GM12891 (cell line): ENCODE measurements at places on chromosomes 3 and 15.

DNA sequence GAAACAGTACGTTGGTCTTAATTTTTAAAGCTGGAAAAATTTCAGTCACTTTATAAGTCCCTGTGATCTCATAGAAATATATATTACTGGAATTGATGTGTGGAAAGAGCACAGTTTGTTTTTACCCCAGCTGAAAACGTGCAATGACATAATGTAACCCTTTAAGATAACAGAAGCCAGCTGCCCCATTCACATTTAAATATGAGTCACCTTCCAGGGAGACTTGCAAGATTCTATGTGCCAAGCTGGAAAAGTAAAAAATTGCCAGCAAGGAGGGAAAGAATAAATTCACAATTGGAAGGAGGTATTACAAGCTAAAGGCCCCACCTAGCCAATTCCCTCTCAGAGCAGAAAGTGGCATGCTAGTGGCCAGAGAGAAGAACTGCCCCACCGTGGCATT lies 50.2 kb downstream of the SAMMSON start:
- no peak for DNase-seq

DNA sequence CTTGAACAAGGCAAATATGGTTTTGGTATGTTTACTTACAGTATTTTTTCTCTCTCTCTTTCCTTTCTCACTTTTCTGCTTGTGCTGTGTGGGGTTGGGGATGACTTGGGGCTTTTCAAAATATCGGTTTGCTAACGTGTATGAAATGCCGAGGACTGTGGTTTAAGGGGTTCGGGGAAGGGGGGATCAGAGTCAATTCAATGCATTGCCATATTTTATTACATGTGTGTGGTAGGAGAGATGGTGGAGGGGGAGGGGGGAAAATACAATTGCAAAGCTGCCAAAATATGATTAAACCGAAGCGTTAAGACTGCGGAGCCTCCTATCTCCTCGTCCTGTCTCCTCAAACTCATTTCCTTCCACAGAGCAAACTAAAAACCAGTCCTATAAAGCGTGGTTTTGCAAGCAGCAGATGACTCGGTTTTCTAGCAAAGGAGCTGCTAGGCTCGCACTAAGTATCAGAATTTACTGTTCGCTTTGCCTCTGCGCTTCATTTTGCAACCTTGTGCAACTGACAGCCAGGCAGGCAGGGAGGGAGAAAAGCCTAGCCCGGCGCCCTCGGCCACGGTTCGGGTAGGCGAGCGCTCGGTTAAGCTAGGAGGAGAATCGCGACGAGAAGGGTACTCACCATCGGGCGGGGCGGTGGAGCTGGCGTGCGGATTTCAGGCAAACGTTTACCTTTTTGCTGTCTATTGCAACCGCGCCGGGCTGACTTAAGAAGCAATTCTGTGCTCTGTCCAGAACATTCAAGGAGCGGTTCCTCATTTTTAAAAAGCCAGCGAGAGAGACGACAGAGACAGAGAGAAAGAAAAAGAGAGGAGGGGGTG lies 4.0 kb upstream of the NR2F2 start:
- DNase-seq: no peak

GRCh38 chr3:109072194-109072593 lies 45.7 kb downstream of the MORC1 start:
- DNase-seq: no peak

DNA sequence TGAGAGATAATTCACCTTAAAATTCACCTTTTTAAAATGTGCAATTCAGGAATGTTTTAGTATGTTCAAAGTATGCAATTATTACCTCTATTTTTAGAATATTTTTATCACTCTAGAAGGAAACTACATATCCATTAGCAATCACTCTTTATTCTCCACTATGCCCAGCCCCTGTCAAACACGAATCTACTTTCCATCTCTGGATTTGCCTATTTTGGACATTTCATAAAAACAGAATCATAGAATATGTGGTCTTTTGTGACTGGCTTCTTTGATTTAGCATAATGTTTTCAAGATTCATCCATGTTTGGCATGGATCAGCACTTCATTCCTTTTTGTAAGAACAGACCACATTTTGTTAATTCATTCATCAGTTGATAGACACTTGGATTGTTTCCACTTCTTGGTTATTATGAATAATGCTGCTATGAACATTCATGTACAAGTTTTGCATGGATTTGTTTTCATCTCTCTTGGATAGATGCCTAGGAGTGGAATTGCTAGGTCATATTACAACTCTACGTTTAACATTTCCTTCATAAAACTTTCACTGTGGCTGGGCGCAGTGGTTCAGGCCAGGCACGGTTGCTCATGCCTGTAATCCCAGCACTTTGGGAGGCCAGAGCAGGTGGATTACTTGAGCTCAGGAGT lies 12.7 kb downstream of the HMCES start:
- no peak for DNase-seq

DNA sequence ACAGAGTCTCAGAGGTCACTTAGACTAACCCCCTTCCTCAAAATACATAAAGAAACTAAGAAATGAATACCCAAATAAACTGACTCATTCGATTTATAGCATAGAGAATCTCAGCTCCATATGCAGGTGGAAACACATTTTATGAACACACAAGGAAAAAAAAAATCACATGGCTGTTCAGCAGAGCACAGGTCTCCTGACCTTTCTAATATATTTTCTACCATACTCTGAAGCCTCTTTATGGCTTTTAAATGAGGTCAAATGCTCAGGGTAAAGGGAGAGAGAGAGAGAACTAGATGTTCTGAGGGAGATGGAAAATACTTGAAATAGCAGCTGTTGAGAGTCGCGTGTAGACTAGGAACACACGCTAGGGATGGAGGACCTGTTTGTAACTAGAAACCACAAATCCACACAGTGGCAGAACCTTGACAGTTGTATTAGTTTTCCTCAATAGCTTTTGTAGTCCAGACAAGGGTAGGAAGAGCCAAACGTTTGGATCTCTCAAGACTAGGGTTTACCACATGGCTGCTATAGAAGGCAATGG lies 165.3 kb downstream of the FMN1 start:
- no peak for DNase-seq

DNA sequence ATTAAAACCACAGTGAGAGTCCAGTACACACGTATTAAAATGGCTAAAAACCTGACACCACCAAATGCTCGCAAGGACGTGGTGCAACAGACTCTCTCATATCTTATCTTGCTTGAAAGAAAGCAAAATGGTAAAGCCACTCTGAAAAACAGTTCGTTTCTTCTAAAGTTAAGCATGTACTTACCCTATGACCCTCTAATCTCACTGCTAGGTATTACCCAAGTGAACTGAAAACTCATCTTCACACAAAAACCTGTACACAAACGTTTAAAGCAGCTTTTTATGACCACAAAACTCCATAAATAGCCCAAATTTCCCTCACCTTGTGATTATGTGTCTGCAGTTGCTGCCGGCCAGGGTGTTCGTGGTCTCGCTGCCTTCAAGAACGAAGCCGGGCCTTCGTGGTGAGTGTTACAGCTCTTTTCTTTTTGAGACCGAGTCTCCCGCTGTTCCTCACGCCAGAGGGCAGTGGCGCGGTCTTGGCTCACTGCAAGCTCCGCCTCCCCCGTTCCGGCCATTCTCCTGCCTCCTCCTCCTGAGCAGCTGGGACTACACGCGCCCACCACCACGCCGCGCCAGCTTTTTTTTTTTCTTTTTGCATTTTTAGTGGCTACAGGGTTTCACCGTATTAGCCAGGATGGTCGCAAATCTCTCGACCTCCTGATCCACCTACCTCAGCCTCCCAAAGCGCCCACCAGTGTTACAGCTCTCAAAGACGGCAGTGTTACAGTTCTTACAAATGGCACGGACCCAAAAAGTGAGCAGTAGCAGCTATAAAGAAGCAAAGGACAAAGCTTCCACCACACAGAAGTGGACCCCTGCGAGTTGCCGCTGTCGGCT lies 165.4 kb downstream of the TJP1 start:
- DNase-seq: no peak

- no peak for DNase-seq
These were observed 449.9 kb upstream of the GOLIM4 start for GRCh38 chr3:168545591-168545990.

- no peak for DNase-seq
These were observed 2.3 kb downstream of the SQOR start for GRCh38 chr15:45637141-45637540.

DNA sequence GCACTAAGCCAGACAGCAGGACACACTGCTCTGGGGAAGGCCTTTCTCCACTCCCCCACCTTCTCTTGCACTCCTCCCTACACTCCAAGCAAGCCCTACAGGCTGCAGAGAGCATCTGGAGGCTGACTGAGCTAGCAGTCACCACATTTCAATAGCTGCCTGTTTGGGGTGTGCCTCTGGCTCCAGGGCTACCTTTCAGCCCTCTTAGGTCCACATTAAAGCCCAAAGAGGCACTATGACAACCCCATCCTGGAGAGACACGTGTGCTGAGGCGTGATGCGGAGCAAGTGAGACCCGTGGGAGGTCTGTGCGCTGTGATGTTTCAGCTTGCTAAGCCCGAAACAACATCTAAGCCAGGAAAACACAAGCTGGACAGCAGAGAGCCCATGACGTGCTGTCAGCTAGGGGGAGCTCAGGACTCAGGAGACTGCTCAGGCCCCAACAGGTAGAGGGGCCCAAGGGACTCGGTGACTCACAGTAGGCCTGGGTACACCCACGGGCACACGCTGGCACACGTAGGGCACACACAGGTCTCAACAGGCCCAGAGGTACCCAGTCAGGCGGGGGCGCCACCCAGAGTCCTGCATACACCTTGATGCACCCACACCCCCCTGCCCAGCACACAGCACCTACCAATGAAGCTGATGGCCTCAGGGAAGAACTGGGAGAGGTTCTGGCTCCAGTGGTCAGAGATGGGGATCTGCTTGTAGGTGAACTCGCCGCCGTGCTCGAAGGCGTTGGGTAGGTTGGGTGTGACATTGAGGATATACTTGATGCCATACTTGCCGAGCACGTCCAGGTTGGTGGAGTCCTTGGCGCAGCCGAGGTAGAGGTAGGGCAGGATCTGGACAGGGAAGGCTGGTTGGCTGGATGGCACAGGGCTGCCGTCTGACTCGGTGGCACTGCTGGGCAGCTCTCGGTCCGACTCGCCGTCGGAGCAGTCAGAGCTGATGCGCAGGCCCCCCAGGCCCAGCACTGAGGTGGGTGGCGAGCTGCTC lies 2.8 kb downstream of the DUSP7 start:
- DNase-seq: no peak

GRCh38 chr3:177185035-177185574 lies 12.2 kb downstream of the TBL1XR1 start:
- DNase-seq: no peak

GRCh38 chr3:95810462-95810861 lies 1003.9 kb upstream of the EPHA6 start:
- DNase-seq: no peak

DNA sequence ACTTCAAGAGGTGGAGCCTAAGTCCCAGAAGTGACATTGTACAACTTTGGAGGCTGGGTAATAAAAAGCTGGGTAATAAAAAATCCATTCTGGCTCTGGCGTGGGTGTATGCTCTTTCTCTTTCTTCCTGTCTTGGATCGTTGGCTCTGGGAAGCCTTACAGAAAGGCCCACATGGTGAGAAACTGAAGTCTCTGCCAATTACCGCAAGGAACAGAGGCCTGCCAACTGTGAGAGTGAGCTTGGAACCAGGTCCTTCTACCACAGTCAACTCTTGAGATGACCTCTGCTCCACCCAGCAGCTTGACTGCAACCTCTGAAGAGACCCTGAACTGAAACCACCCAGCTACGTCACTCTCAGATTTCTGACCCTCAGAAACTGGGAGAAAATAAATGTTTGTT lies 51.0 kb downstream of the NR2F2 start:
- no peak for DNase-seq

DNA sequence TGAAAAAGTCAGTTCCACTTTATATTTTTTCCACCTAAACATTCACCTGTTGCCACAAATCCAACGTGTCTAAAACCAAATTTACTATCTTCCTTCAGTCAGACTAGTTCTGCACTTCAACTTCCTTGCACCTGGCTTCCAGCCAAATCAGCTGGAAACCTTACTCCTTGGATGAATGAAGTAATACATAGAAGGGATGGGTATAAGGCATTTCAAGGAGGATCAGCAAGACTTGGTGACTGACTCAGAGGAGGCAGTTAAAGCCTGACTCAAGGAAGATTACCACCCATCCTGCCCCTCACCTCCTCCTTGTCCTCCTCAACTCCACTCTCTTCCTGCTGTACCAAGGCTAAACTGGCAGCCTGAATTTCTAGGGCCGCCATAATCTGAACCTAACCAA lies 37.1 kb downstream of the QTRT2 start:
- DNase-seq: no peak

- no peak for DNase-seq
These were observed 17.8 kb downstream of the BMF start for GRCh38 chr15:40090774-40091455.

DNA sequence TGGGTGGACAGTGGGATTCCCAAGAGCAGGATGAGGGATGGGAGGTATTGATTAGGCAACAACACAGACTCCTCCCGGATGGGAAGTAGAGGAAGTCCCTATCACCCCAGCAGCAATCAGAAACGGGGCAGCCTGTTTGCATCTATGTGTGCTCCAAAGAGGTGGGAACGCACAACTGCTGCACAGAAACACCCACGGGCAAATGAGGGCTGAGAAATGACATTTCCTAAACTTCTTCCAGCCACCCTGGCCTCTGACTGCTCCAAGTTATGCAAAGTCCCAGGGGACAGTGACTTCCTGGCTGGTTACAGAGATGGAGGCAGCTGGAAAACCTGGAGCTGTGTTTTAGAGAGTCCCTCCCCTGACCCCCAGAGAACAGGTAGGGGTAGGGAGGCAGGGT lies 42.6 kb downstream of the HCN4 start:
- no peak for DNase-seq

DNA sequence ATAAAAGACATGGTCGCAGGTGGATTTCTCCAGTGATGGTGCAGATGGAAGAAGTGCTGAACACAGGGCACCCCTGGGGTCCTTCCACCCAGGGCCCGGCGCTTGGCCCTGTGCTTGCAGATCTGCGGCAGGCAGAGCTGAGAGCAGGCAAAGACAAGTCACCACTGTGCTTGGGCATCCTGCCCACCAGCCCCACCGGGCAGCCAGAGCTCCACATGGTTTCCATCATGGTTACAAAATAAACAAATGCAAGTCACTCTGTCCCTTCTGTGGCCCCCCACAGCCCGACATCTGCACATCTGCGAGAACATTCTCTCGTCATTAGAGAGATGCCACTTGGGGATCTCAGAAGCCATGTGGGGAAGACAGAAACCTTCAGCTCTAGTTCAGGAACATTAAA lies 37.6 kb upstream of the SFMBT1 start:
- no peak for DNase-seq

GRCh38 chr3:4413467-4413866 lies 53.6 kb downstream of the SUMF1 start:
- no peak for DNase-seq

DNA sequence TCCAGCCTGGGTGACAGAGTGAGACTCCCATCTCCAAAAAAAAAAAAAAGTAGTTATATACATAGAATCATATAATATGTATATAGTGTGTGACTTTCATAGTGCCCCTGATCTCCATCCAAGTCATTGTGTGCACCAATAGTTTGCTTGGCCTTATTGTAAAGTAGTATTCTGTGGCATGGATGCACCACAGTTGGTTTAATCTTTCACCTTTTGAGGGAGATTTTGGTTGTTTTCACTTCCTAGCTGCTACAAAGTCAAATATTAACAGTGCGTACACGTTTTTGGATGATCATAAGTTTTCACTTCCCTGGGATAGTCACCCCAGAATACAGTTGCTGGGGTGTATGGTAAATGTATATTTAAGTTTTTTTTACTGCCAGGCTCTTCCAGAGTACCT lies 162.8 kb downstream of the PTPRG start:
- no peak for DNase-seq

- no peak for DNase-seq
These were observed 48.6 kb upstream of the ADAMTSL3 start for GRCh38 chr15:83605111-83605945.
